Stimulated activated CD4-positive, alpha-beta T cell treated with anti-CD3 and anti-CD28 coated beads, Interleukin-2, amount 100 ng/mL, for 24 hours (primary cell): ENCODE measurements at places on chromosomes 16 and 17.

GRCh38 chr16:10971560-10971961 is 27.2 kb downstream of the CLEC16A start:
- DNase-seq, result peak; percentile 46

GRCh38 chr17:13016881-13017654 is 759 bp downstream of the ELAC2 start:
- DNase-seq, result no peak

DNA sequence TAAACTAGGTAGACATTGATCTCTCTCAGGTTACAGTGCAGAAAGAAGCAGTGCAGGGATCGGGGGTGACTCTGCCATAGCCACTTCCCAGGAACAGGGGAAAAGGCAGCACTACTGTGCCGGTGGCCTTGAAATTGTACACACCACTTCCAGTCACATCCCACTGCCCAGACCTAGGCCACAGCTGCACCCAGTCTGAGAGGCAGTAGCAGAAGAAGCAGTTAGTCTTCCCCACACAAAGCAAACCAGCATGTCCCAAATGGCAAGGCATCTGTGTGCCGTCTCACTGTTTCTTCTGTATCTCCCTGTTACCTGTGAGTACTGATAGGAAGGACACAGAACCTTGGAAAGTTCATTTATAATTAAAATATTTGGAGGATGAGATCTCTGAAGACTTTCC is 47.0 kb downstream of the TMC6 start:
- DNase-seq, result no peak

DNA sequence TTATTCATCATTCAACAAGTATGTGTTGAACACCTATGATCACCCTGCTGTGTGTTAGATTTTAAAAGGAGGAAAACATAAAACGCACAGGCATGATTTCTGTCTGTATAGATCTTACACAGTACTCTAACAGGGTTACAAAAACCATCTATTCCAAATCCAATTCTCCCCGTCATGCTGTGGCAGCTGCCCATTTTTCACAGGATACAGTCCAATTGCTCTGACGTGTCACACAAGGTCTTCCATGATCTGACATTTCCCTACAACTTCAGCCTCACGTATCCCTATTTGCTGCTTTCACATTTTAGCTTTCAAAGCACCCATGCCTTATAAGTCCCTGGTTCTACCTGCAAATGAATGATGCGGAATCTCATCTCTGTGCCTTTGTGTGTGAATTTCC is 67.0 kb upstream of the CNTNAP4 start:
- no peak for DNase-seq

DNA sequence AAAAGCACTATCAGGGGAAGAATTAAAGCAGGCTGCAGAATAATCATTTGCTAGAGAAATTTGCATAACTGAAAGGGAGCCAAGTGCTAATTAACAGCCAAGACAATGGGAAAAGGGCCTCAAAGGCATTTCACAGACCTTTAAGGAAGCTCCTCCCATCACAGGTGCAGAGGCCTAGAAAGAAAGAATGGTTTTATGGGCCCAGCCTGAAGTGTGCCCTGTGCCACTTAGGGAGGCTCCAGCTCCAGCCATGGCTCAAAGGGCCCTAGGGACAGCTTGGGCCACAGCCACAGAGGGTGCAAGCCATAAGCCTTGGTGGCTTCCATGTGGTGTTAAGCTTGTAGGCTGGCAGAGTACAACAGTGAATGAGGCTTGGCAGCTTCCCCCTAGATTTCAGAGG is 50.1 kb downstream of the RNF112 start:
- DNase-seq, result no peak

GRCh38 chr17:77266891-77267341 is 126.1 kb downstream of the SEC14L1 start:
- DNase-seq, result no peak

DNA sequence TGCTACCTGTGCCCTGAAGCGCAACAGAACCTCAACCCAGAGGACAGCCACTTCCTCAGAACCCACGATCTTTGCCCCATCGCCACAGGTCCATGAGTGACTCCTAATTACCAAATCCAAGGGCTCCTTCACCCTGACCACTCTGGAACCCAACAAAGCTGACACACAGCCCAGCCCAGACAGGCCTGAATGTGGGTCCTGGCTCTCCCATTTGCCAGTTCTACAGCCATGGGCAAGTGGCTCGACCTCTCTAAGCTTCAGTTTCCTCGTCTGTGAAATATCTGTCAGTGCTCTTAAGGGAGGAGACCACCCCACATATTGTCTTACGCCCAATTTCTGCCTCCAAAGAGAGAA is 18.0 kb upstream of the ENDOV start:
- no peak for DNase-seq

DNA sequence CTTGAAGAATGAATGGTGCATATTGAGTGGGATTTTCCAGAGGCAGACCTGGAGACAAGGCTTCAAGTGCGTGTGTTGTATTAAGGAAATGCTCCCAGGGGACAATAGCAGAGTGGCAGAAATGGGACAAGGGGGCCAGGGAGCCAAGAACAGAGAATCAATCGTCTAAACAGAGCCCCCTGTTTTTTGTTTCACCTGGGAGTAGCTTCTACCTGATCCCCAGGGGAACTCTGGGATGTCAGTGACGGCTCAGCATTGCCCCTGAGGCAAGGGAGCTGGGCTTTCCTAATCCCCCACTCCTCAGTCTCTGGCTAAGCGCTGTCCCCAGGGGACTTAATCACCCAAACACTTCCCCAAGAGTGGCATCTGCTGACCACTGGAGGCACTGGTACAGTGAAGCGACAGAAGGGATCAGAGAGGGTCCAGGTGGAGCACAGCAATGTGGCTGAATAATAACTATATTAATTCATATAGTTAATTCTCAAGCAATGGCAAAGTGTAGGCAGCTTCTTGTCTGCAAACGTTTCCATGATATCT is 35.7 kb upstream of the C16orf78 start:
- DNase-seq, result no peak

GRCh38 chr17:21194703-21195102 is 19.3 kb downstream of the TMEM11 start:
- DNase-seq, result no peak

- no peak for DNase-seq
Observed at GRCh38 chr16:48413272-48413671, 28.1 kb upstream of the SIAH1 start.

GRCh38 chr17:69581061-69581961 is 166.8 kb downstream of the MAP2K6 start:
- peak; percentile 3 for DNase-seq

DNA sequence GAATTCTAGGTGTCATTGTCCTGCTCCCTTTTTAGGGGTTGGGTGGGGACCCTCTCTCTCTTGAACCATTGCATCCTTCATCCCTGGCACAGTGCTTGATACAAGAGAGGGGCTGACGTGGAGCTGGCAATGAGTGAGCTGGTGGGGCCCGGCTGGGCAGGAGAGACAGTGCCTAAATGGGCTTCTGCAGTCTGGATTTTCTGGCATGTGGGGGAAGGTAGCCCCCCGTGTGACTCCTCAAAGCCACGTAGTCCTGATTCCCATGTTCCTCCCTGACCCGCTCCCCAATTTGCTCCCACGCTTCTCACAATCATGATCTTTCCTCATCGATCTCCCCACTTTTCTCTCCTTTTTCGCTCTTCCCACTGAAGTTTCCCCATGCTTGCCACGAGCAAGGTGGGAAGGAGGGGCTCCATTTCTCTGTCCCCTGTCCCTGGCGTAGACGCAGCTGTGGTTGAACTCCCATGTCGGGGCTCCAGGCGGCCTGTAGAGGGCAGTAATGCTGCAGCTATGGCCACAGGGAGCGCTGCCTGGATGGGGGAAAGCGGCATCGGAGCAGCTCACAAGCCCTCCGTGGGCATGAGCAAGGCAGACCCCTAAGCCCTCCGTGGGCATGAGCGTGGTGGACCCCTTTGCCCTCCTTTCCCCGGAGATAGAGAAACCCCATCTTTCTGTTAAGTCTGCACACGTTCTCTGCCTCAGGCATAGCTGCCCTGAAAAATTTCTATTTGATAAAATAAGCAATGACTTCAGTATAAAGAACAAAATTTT is 47.5 kb downstream of the HAPSTR1 start:
- peak; percentile 73 for DNase-seq

DNA sequence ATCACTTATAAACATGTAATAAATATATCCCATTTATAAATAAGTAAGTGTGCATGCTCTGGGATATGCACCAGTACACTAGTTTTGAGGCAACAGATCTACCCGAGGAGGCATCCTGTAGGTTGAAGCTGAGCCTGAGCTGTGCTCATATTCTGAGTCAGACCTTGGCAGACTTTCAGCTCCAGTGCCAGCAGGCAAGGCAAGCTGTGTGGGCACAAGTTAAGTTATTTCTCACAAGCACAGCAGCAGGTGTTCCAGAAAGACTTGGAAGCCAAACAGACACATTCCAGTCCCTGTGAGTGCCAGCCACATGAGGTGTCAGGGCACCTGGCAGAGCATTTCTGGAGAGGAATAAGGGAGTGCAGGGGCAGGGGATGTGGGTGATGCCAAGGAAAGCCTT is 1.3 kb upstream of the CLEC19A start:
- DNase-seq, result no peak
